ENCODE measurements at places on chromosomes 1 and 21.

- DNase-seq: no peak
Observed at GRCh38 chr1:40662864-40663263, 2.6 kb downstream of the RIMS3 start.

DNA sequence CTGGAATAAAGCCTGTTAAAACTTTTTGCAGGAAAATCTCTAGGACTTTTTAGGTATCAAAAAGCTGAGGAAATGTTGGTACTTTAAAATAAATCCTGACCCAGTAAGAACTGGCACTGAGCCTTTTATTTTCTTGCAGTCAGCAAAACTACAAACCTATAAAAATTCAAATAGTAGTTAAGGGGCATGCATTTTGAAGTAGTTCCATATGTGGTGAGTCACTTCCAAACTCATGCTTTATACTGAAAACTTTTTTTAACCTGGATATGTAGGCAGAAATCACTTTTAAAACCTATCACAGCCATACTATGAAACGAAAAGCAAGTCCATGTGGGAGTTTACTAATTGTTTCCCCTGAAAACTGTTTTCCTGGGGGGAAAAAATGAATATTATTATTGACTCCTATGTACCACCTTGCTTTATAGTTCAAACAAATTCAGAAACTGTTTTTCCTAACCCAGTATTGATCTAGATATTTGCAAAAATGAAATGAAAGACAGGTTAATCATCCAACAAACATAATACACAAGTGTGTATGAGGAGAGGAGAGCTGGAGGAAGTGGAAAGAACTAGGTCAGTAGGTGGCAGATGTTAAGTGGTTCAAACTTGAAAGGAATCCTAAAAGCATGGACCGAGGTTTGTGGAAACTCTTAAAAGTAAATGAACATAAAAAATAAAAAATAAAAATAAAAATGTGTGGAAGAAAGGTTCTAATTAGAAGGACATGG is 30.5 kb downstream of the NRIP1 start:
- DNase-seq: no peak

DNA sequence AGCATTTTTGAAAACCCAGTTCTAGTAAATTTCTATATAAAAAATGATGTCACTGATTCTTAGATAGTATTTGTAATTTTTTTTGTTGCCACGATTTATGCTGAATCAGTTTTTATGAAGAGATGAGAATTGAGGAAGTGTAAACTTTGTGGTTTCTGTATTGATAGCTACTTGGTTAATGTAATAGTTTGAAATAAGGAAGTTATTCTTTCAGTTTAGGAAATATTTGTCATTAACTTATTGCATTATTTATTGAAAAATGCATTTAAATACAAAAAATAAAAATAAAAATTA is 97.8 kb downstream of the ZFYVE9 start:
- DNase-seq: no peak

GRCh38 chr1:234554698-234555311 is 55.2 kb downstream of the IRF2BP2 start:
- no peak for DNase-seq

DNA sequence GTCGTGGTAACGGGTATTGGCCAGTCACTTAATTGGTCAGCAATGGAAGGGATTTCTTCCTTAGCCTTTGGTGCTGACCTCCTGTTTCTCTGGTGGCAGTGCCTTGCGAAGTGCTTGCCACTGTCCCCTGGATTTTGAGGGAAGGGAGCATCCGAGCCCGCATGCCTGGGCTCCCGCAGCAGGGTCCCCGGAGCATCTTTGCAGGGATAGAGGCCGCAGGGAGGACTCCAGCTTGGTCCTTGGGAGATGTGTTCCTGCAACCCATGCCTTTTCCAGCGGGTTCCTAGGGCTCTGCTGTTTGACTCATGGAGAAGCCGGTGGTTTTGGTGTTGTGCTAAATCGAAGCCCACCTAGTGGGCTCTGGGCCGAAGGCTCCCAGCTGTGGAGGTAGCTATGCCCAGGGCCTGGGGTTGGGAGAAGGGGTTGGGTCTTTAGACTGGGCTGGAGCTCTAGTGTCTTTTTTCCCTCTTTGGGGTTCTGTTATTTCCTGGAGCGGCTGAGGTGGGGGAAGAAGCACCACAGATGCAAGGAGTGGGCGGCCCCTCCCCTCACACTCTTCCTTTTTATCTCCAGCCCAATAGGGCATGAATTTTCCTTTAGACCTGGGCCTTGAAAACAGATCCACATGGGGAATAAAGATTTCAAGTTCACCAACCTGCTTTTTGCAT is 39.0 kb downstream of the PIK3CD start:
- DNase-seq: no peak

DNA sequence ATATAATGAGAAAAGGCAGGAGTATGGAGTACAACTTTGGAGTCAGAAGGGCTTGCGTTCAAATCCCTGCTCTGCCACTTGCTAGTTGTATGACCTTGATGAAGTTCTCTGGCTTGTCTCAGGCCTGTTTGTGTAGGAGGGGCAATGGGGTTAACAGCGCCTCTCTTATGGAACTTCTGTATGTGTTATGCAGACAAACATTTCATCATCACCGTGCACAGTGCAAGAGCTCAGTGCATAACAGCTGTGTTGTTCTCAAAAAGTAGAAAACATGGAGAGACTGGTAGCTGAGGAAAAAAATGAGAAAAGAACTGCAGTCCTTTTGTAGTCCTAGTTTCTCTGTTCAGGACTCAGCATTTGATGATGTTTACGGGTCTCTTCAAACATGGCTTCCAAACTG is 10.4 kb upstream of the ZNF648 start:
- DNase-seq: no peak

- DNase-seq: no peak
Observed at GRCh38 chr1:23557471-23558124, 1.7 kb downstream of the ID3 start.

- no peak for DNase-seq
Observed at GRCh38 chr1:186234976-186235686, 139.9 kb downstream of the TPR start.

DNA sequence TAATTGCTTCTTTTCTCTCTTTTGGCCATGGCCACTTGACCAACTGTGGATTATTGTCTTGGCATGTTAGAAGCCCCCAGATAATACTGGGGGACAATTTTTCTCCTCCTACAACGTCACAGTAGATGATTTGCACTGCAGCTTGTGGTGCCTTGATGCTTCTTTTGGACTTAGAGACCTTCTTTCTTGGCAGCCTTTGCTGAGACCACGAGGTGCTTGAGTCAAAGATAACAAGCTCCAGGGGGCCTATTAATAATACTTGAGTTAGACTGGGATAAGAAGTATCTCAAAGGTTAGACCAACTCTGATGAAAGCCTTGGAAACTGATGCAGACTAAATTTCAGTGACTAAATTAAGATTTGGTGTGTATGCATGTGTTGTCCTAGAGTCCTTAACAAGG is 3.2 kb downstream of the PPP1R12B start:
- DNase-seq: no peak

- DNase-seq: no peak
Observed at GRCh38 chr21:44360159-44360558, 6.7 kb downstream of the TRPM2 start.

All from midbrain (tissue), 1 donor.